HuH-7.5 (cell line): ENCODE measurements at places on chromosomes 3 and 15.

- DNase-seq = no peak
Measured at GRCh38 chr3:114128231-114128630, 50.6 kb downstream of the DRD3 start.

DNA sequence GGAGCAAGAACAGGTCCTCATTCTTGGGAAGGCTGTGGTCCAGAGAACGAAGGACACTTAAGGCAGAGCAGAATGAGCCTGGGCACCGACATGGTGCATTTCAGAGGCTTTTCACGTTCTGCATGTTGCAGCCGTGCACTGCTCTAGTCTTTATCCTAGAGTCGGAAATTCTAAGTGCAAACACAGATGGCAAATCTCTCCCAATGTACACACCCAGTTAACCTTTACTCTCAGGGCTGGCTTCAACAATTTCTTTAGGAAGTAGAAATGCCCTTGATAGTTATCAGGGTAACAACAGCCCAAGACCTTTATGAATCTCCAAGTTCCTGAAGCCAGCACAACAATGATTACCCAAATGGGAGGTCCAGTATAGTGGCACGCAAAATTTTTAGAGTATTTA lies 39.1 kb upstream of the LRTM1 start:
- no peak for DNase-seq

DNA sequence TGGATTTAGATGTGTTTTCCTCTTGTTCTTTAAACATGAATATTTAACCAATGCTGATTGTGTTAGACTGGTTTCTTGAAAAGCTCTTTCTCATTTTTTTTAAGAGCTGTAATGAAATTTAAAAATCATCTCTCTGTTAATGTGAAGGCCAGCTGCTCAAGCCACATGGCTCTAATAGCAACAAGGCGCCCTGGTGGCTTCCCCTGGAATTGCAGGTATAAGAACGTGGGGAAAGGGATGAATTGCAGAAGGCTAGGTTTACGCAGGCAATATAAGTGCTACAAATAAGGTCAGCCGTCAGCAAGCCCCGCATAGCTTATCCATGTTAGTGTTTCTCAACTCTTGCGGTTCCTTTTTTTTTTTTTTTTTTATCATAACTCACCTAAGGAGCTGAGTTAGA lies 108.5 kb downstream of the SAMMSON start:
- DNase-seq = no peak

GRCh38 chr3:39122813-39123212 lies 15.3 kb downstream of the TTC21A start:
- DNase-seq = no peak

GRCh38 chr3:185270956-185271332 lies 17.1 kb upstream of the EHHADH start:
- DNase-seq = no peak

DNA sequence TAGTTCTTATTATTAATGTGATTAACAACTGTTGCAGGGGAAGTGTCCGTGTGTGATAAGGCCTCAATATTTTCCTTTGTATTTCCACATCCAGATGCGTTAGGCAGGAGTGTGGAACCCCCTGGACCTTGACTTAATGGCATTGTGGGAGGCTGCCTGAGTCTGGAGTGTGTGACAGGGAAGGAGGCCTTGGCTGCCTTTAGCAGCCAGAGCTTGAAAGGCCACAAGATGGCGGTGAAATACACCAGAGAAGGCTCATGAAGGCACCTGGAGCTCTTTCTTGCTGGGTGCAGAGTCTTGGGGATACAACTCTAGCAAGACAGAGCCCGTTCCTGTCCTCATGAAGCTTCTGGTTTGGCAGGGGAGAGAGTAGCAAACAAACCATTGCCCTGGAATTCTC lies 36.9 kb downstream of the POLR2M start:
- DNase-seq = no peak

GRCh38 chr3:3081381-3082233 lies 28.6 kb downstream of the IL5RA start:
- no peak for DNase-seq

GRCh38 chr15:95127356-95127755 lies 896.0 kb downstream of the MCTP2 start:
- DNase-seq = no peak
